Activated CD4-positive, alpha-beta T cell treated with anti-CD3 and anti-CD28 coated beads, Interleukin-2, amount 50 U/mL, for 48 hours (primary cell): ENCODE measurements at places on chromosomes 3 and 15.

GRCh38 chr3:32278714-32279113 is 40.2 kb downstream of the CMTM8 start:
- no peak for DNase-seq

DNA sequence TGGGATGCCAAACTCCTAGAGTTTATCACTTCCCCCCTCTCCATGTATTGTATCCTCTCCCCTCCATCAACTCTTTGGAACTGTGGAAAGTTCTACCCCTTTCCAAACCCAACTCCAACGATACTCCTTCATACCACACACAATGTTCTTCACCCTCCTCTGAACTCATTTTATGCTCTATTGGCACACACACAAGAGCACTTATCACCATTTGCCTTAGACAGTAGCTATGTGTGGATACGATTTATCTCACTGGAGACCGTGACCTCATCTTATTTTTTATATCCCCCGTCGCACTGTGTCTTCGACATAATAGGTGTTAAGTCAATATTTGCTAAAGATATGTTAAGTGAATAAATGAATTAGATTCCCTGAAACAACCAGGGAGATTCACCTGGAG is 316.5 kb upstream of the PROK2 start:
- DNase-seq: no peak

DNA sequence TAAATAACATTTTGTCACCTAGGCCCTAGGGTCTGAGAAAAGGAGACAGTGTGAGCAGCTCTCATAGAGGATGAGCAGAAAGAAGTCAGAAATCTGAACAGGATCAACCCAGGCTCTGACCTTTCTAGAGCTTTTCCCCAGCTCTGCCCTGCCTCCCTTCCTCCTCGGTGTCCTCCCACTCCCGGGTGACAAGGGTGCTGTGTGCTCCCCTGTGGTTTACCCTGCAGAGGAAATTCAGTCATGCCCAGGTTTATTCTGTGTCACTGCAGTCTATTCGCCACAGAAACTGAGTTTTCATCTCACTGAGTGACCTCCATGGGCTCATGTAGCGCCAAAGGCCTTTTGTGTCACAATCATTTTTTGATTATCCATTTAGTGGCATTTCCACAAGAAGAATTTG is 76.6 kb downstream of the IL12A start:
- DNase-seq: no peak

GRCh38 chr15:101266034-101266433 is 11.3 kb downstream of the SELENOS start:
- no peak for DNase-seq

GRCh38 chr3:196166741-196167140 is 44.5 kb downstream of the ZDHHC19 start:
- peak; percentile 49 for DNase-seq

- no peak for DNase-seq
These were observed 48.6 kb downstream of the KLF15 start for GRCh38 chr3:126308394-126309125.

DNA sequence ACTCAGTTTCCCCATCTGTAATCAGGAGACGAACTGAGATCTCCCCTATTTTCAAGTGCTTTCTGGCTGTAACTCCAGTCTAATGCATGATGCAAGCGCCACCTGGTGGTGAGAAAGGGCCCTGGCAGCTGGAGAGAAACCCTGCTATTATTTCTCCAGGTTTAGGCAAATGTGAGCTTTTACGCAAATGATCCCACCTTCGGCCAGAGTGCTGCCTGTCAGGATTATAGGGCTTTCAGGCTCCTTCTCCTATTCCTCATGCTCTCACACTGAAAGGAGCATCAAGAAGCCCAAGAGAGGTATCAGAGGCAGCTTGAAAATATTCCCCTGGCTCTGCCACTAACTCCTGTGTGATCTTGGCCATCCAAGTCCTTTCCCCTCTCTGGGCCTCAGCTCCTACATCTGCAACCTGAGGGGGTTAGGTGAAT is 93.9 kb upstream of the RASGRF1 start:
- peak; percentile 71 for DNase-seq

GRCh38 chr3:17639257-17639656 is 103.2 kb downstream of the TBC1D5 start:
- no peak for DNase-seq

GRCh38 chr3:102180280-102180931 is 254.4 kb upstream of the ZPLD1 start:
- DNase-seq: no peak
